ENCODE measurements at places on chromosomes 4 and X.

GRCh38 chr4:73759357-73759756, 19.0 kb downstream of the CXCL8 start:
- no peak for DNase-seq

- DNase-seq: no peak
These were observed 540.9 kb downstream of the TRIML1 start for GRCh38 chr4:188680004-188680666.

DNA sequence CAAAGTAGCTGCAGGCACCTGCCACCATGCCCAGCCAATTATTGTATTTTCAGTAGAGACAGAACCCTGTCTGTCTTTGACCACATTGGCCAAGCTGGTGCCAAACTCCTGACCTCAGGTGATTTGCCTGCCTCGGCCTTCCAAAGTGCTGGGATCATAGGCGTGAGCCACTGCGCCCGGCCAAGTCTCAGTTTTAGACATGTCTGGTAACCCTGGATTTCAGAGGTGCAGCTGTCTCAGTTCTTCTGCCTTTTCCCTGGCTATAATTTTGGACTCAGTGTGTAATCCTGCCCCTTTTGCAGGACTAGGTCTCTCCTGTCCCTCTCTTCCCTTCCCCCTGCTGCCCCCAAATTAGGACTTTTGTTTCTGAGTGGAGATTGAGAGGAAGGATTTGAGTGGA, 46.6 kb downstream of the FAM193A start:
- DNase-seq: no peak

DNA sequence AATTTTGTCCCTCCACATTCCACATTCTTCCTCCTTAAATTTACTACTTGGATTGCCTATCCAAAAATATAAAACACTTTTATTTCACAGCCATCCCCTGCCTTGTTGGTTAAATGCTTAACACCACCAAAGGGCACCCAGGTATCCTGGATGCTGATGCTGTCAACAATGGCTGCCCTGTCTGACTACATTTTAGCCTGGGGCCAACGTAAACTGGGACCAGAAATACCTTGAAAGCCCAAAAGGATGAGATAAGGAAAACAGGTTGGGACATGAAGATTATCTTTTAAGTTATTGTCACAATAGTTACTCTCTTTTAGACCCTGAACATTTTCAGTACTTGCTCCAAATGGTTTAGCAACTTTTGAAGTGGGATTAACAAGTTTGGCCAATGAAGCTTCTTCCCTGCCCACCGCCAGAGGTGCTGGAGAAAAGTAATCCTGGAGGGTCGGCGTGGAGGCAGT, 775 bp upstream of the YIPF6 start:
- DNase-seq: no peak

GRCh38 chrX:153761863-153762262, 2.2 kb upstream of the PLXNB3 start:
- DNase-seq: no peak

- no peak for DNase-seq
These were observed 69.7 kb downstream of the PPP3CA start for GRCh38 chr4:101277671-101278070.

DNA sequence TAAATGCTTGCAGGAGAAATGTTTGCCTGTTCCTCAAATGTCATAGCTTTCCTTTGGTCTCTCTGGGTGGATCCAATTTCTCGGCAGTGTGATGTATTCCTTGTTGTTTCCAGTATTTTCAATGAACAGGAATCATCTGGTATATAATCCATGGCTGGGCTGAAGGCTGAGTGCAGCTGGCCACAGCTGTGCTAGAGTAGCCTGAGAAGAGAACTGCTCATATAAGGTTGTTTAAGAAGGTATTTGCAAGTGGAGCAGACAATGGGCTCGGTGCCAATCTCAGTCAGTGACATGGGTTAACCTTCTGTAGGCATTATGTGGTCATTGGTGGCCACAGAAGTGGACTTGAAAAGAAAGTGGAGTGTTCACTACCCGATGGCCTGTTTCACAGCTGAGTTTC, 390.3 kb downstream of the SPRY1 start:
- DNase-seq: no peak

DNA sequence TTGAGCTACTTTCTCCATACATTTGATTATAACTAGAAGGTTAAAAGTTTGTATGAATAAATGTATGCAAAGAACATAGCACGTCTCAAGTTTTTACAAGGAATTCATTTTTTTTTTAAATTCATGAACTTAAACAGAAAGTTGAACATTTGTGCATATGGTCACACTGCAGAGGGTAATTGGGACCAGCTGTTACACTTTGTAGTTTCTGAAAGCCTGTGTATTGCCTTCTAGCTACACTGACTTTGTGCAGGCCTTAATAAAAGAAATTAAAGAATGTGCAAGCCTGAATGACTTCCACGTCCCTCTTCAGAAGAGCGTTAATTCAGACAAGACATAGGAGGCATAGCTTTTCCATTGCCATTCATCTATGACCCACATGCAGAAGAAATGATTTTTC, 153.1 kb upstream of the PCDH18 start:
- no peak for DNase-seq

GRCh38 chrX:646228-646495, 15.6 kb downstream of the SHOX start:
- no peak for DNase-seq

DNA sequence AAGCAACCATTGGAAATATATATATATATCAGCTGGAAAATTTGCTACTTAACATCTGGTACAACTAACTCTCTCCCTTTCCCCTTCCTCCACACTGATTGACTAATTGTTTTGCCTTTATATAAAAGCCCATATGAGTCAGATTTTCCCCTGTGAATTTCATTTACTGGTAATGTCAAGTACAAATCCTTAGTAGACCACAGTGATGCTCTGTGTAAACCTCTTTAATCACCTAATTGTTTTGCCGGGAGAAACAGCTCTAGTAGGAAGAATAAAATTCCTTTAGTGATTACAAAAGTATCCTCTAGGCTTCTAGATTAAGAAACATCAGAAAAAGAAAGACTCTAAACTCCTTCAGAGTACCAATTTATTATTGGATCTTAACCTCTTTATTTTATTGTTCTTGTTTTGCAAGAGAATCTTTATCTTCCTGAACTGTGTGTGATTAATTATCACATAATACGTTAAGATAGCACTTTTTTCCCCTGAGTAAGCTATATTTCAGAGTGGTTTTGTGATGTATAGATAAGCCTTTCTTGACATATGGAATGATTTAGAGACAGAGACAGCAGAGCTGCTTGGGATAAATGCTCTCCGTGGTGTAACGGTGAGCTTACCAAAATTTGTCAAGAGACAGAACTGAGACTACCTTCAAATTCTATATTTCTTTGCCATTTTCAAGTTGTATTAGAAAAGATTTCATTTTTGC, 1606.4 kb upstream of the TENM3 start:
- no peak for DNase-seq

GRCh38 chrX:100649550-100650356, 5.8 kb downstream of the SRPX2 start:
- DNase-seq: no peak

DNA sequence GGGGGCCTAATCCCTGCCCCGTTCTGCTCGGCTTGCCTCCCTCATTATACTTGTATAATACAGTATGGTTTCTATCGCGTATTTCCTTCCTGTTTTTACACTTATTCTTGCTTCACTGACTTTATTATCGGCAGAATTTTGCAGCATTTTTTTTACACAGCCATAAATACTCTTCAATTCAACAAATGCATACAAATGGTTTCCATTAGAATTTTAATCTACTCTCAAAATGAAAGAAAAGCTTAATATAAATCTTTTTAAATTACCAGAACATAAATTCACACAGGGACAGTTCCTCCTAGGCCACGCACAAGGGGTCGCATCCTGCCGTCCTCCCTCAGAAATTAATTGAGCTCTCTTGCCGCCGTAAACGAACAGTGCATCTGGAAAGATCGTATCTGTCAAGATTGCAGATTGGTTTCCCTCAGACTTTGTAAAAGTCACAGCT, 42.9 kb downstream of the DCTD start:
- DNase-seq: no peak

DNA sequence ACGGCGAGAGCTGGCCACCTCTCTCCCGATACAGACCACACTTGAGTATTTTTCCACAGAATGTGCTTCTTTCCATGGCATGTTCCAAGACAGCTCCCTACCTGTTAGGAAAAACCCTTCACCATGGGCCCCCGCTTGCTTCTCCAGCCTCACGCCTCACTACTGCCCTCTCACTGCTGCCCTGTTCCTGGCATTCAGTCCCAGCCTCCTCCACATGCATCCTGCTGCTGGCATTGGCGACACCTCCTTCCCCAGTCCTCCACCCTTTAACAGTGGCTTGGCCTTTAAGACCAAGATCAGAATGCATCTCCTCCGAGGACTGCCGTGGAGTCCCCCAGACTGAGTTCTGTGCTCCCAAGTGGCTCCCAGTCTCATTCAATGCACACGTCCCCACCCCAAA, 10.7 kb downstream of the PNMA6F start:
- no peak for DNase-seq

GRCh38 chr4:56182356-56182755, 204.9 kb downstream of the AASDH start:
- DNase-seq: no peak

DNA sequence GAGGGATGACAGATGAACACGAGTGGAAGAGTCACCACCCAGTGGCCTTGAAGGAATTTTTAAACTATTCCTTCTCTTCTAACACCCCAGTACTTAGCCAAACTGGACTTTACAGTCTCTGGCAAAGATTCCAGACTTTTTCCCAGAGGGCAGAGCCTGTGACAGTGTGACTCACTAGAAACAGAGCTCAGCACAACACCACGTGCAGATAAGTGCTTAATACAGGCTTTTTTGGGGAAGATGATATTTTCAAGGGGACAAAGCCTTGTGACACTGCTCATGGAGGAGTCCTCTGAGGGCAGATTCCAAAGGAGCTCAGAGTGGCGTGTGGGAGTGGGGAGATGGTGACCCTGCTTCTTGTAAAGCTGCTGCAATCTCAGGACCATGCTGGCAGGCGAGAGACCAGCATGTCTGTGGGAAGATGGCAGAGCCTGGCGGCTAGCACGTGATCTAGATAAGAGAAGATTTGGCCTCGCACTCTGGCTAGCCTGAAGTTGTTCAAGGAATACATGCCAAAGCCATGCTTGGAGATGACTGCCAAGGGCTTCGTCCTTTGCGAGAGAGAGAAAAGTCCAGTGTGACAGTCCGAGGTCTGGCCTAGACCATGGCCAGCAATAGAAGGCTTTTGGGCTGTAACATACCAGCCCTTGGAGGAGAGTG, 2.4 kb downstream of the RAB33A start:
- no peak for DNase-seq

DNA sequence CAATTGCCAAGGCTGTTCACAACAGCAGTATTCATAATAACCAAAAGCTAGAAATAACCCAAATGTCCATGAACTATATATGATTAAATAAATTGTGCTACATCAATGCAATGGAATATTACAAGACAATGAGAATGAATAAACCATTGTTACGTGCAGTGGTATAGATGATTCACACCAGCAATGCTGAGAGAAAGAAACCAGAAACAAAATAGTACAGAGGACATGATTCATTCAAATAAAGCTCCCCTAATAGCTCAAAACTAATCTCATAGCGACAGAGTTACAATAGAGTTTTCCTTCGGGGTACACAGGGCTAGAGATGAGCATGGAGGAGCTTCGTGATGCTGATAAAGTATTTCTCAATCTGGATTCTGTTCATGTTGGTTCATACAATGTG, 148.1 kb upstream of the SPANXN1 start:
- no peak for DNase-seq

DNA sequence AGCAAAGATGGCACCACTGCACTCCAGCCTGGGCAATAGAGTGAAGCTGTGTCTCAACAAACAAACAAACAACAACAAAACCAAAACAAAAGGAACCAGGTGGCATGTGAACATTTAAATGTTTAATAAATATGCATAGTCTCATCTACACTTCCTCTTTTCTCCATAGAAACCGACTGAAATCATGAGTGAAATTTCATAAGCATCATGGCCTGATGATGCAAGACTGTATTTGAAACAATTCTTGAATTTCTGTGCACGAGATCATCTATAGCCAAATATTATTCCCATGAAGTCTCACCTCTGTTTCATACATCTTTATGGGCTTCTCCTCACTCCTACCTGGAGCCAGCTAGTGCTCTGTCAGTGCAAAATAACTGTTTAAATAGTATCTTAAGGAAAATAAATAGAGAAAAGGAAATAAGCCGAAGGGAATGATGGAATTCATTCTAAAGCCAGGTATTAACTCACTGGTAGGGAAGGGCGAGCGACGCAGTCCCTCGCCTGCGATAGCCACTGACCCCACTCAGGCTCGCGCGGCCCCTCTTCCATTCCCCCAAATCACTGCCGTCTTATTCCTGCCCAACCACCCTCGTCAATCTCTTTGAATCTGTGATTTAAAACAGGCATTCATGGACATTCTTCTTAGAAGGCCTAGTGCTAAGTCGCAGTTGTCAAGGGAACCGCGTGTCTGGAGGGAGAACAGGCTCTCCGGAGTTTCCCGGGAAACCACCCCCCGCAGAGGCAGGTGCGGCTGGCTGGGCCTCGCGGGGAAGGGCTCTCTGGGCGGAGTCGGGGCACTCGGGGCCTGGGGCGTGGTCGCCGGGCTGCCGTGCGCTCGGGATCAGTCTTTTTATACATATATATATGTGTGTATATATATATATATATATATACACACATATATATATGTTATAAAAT, 52.4 kb upstream of the TRIM2 start:
- no peak for DNase-seq

DNA sequence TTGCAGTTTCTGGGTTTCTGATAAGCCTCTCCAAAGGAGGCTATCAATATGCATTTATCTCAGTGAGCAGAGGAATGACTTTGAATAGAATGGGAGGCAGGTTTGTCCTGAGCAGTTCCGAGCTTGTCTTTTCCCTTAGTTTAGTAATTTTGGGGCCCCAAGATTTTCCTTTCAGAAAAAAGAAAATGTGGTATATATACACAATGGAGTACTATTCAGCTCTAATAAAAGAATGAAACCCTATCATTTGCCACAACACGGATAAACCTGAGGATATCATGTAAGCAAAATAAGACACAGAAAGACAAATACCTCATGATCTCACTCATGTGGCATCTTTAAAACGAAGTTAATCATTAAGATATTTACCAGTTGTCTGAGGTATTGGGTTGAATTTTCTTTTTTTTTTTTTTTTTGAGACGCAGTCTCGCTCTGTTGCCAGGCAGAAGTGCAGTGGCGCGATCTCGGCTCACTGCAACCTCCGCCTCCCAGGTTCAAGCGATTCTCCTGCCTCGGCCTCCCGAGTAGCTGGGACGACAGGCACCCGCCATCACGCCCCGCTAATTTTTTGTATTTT, 540 bp downstream of the ZNF721 start:
- DNase-seq: no peak

DNA sequence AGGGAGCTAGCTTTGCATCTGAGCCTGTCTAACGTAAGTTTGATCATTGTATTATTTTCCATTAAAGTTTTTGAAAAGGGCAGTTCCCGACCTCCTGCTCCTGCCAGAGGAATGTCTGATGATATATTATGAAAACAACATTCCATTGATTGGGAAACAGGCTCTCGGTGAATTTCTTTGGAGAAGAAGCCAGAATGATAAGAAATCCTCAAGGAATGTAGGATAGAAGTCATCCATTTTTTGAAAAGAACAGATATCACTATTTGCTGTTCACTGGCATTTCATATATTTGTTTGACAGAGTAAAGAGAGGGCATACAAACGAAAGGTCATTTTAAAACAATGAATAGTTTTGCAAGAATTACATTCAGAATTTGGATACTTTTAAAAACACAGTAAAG, 781.0 kb upstream of the HTR2C start:
- DNase-seq: no peak
